ENCODE measurements at places on chromosomes 16 and 17. TPM values are rescaled to one million over a fixed set of nuclear protein-coding genes. Genes with fewer than 3 reads are reported as not detected.

MPP3 gene
- total RNA-seq: 15.2 TPM

GPRC5B gene
- 36.5 TPM for total RNA-seq

KRTAP1-1 gene
- not detected for total RNA-seq

NKD1 gene
- 0.65 TPM for total RNA-seq

SGSM2 gene
- 37.7 TPM for total RNA-seq

ZNF286A gene
- total RNA-seq: 25.2 TPM

TMEM100 gene
- 0.10 TPM for total RNA-seq

HLF gene
- total RNA-seq: 0.07 TPM

KRTAP4-6 gene
- total RNA-seq: not detected

SHBG gene
- total RNA-seq: 0.66 TPM

ALOX12B gene
- 1.5 TPM for total RNA-seq

RNU2-1 gene
- not detected for total RNA-seq

ABCC3 gene
- 112 TPM for total RNA-seq

SLFN14 gene
- not detected for total RNA-seq
